ENCODE measurements at places on chromosomes 5 and 9.

DNA sequence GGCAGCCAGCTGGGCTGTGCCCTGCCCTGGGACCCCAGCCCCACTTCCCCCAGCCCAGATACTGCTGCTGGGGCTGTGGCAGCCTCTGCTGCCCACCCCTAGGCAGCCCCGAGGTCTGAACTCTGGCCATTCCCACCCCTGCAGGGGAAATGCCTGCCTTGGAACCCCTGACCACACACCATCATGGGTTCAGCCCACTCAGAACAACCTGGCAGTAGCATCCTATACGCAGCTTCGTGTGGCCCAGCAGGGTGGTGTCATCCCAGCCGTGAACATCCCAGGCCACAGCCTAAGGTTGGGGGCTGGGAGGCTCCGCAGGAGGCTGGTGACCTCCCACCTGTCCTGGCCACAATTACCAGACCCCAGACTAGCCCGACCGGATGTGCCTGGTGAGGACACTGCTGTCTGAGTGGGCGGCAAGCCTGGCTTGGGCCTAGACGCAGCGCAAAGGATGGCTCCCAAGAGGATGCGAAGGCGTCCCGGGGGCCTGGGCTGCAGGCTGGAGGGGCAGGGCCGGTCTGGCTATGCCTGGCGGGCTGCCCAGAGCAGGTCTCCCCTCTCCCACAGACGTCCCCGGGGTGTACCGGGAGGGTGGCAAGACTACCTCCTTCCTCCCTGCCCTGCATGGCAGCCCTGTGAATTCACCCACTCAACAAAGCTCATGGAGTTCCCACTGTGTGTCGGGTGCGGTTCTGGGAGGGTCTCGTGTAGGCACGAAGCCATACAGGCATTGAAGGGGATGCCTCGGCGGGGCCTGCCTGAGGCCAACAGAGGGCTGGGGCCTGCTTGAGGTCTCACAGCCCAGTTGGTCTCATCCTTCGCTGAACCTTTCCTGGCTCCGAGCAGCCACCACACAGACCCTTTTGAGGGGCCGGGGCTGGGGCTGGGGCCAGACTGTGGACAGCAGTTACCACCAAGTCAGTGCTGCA is 1.5 kb upstream of the SLC34A3 start:
- no peak for DNase-seq

GRCh38 chr5:127950707-127951391 is 132.7 kb upstream of the SLC12A2 start:
- DNase-seq = no peak

DNA sequence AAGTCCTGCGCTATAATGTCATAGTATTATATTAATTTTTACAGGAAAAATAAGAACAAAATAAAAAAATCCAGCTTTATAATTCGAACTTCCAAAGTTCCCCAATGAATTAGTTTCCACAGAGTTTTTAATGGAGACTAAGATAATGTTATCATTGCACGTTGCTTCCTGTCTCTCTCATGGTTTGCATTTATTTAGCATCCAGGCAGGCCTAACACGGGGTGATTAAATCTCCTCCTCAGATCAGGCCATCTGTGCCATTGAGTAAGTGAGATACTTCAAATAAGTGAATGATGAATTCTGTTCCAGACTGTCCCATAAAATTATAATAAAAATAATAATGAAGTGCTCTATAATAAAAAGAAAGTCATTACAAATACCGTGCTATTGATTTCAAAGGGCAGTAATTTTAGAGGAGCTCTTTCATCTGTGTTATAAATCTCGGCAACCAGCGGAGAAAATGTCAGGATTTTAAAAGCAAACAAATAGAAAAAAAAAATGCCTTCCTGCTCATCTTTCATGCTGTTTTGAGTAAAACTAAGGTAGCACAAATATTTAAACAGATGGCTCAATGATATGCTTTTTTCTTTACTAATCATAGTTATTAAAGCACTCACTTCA is 570.6 kb upstream of the ZNF608 start:
- DNase-seq = no peak

DNA sequence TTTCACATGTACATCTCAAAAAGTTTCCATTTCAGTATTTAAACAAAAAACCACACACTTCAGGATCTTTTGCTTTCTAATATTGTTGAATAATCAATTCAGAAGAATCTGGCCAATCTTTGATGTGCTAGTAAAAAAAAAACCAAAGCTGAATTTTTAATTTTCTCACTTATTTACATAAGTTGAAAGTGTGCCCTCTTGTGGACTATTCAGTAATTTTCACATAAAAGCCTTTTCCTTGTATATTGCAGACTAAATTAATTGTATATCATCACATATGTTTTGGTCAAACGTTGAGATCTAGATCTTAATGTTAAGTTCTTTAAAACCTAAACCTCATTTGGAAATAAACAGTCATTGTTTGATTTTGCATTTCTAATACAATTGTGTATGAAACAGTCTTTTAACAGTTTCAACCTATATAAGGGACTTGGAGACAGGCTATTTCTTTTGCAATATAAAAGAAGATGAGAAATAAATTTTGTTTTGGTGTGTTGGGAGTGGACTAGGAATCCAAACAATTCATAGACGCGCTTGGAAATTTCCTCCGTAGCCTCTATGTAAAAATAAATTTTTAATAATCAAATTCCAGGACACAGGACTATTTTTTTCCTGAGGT is 68.1 kb downstream of the NIPBL start:
- DNase-seq = peak; percentile 86

- no peak for DNase-seq
These were observed 88.7 kb downstream of the ITGA1 start for GRCh38 chr5:52876456-52876855.

DNA sequence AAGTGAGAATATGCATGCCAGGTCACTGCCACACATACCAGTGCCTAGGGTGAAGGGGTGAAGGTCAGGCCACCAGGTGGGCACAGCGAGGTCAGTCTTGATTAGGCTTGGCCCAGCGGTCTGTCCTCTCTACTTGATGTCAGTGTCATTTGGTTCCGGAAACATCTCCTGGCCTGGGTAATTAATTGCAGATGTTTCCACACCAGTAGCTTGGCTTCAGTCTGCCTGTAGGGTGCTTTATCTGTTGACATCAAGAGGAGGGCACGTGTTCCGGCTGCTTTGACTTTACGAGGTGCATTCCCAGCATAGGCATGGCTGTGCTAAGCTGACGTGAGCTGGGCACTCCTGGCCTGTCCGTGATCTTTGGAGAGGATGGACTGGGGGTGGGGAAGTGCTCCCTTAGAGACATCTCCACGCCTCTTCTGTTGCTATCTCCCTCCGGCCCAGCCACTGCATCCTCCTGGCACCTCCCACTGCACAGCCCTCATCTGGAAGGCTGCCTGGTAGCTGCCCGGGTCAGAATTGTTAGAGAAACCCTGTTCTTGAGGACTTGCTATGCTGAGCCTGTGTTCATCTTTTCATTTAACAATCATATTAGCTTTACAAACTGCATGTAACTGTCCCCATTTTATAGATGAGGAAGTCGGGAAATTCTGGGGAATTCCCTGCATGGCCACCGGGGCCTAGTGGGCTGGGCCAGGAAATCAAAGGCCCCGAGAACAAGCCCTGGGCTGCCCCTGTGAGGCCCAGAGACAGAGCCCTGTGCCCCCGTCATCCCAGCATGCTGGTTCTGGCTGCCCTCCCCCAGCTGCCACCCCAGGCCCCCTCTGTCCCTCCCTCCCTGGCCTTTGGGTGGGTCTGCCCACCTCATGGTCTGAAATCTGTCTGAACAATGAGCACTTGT is 29.1 kb downstream of the JADE2 start:
- peak; percentile 86 for DNase-seq

- DNase-seq = no peak
These were observed 780.1 kb upstream of the DMAC1 start for GRCh38 chr9:8579661-8580060.

GRCh38 chr9:130426467-130426773 is 18.3 kb upstream of the ASS1 start:
- no peak for DNase-seq

- DNase-seq = no peak
These were observed 256.6 kb upstream of the ITGA1 start for GRCh38 chr5:52531105-52531504.

DNA sequence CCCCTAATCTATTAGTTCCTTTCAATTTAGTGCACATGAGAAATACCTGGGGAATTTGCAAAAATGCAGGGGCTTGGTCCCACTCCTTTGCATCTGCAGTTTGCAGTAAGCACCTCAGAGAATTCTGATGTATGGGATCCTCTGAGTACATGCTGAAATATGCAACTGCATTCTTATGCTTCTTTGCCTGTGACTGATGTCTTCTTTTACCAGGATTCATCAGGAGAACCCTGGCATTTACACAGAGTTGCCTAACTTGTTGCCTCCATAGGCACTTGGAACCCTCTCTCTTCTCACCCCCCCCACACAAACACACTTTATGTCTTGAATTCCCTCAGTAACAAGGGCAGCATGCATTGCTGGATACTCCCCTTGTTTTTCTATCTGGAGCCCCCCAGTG is 173.1 kb downstream of the KDM4C start:
- DNase-seq = peak; percentile 75

Data from ELR (cell line).